NCI-H774 (cell line): ENCODE measurements at places on chromosomes 12 and 14.

- no peak for DNase-seq
Observed at GRCh38 chr14:84272290-84272721, 1257.6 kb upstream of the FLRT2 start.

DNA sequence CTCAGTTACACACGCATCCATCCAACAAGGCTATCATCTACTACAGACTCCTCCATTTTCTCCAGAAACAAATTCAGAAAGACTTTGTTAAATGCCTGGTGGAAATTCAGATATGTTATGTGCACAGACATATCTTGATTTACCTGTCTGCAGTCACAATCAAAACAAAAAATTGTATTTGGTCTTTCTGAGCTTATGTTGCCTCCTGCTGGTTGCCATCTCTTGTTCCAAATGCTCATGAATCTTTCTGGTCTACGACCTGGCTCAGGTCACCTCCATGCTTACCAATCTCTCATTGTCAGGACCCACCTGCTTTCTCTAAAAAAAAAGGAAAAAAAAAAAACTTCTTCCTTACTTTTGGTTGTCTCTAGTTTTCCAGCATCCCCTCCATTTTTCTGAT, 169.2 kb upstream of the PLXNC1 start:
- no peak for DNase-seq

DNA sequence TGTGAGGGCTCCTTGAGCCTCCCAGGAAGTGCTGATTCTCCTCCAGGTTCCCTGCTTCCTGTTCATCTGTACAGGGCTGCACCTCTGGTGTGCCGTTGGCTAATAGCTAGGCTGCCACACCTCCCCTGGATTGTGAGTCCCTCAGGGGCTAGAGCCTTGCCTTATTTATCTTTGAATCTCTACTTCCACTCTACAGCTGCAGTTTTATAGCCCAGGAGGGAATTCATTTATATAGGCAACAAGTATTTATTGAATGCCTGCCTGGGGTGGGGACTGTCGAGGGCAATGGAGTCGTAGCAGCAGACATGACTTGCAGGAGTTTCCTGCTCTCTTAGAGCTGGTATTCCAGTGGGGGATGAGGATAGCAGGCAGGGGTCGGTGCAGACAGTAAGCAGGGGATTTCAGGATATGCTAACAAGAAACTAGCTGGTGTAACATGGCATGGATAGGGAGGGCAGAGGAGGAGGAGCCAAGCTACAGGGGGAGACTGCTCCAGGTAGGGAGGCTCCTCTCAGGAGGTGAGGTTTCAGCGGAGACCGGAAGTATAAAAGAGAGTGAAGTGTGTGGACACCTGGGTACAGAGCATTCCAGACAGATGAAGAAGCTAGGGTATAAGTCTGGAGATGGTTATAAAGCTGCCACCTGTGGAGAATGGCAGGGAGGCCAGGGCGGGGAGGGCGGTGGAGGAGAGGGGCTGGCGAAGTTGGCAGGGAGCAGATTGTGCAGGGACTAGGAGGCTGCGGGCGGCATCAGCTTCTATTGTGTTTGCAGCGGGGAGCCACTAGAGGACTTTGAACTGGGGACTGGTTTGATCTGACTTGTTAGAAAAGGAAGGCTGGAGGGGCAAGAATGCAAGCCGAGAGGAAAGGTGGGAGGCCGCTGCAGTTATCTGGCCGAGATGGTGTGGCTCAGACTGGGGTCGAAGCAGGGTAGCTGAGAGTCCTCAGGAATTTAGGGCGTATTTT, 17.2 kb downstream of the USP30 start:
- DNase-seq: no peak

GRCh38 chr14:38982278-38982677, 120.8 kb downstream of the SEC23A start:
- DNase-seq: no peak

DNA sequence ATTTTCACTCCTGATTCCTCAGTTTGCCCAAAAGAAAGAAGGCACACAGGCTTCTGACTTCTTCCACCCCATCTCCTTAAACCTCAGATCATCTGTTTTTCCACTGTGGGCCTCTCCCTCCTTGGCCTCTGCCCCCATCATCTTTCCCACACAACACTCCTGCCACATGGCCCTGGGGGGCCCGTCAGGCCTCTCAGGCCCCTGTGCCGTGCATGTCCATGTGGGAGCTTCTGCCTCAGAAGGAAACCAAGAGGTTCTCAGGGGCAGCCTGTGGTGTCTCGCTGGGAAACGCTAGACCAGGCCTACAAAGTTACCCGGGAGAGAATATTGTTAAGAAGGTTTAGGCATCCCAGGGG, 8.0 kb downstream of the KLHL33 start:
- DNase-seq: no peak

DNA sequence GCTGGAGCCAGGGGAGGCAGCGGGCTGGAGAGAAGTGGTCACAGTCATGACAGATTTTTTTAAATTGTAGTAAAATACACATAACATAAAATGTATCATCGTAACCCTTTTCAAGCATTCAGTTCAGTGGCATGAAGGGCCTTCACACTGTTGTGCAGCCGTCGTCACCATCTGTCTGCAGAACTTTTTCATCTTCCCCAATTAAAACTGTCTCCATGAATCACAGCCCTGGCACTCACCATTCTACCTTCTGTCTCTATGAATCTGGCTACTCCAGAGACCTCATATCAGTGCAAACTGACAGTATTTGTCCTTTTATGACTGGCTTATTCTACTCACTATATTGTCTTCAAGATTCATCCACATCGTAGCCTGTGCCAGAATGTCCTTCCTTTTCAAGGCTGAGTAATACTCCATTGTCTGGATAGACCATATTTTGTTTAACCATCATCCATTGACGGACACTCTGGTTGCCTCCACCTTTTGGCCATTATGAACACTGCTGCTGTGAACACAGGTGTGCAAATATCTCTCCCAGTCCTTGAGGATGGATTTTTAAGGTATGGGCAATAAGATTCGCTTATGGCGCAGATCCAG, 91.5 kb upstream of the NCOR2 start:
- DNase-seq: no peak

DNA sequence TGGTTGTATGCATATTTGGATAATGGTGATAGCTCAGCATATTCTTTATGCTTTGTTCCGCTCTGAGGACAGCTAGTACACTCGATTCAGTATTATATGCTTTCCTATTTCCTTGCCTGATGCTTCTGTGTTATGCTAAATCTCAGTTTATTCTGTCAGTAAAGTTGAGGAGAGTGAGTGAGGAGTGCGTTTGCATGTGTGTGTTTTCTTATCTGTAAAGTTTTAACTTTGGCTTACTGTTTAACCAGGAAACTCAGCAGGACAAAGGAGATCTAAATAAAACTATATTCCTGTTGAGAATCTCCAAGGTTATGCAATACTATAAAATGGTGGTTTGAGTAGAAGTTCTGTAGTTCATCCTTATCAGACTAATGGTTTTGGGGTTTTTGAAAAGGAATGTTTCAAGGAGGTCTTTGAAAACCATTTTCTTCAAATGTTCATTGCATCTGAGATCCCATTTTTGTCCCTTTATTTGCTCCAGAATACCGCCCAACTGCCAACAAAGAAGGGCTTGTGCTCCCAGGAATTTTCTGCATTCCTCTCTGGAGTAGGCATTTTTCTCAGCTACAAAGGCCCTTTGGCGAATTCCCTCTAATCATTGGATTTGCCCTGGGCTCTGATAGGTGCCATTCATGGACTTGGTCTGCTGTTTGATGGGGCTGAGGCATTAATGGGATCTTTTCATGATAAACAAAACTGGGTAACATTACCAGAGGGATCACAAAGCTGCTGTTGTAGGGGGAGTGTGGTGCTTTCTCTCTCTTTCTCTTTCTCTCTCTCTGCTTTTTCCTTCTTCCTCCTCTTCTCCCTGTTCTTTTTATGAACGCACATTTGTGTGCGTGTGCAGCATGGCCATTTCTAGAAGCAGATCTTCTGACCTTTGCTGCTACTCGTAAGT, 71.7 kb downstream of the HMGA2 start:
- DNase-seq: no peak

GRCh38 chr14:50601394-50601793, 41.4 kb downstream of the ATL1 start:
- DNase-seq: no peak

DNA sequence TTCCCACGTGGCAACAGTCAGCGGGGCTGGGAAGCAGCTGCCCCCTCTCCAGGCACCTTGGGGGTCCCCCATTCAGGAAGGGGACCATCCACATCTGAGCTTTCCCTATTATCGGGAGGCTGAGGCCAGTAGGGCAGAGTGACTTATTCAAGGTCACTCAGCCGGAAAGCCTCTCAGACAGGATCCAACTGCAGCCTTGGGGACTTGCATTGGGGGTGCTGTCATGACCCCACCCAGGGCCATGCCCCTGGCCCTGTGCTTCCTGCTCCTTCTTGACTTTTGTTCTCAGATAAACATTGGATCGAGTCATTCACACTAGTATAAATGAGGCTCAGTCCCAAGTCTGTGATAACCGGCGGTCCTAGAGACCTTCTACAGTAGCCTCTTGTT, 12.6 kb downstream of the BEGAIN start:
- no peak for DNase-seq

DNA sequence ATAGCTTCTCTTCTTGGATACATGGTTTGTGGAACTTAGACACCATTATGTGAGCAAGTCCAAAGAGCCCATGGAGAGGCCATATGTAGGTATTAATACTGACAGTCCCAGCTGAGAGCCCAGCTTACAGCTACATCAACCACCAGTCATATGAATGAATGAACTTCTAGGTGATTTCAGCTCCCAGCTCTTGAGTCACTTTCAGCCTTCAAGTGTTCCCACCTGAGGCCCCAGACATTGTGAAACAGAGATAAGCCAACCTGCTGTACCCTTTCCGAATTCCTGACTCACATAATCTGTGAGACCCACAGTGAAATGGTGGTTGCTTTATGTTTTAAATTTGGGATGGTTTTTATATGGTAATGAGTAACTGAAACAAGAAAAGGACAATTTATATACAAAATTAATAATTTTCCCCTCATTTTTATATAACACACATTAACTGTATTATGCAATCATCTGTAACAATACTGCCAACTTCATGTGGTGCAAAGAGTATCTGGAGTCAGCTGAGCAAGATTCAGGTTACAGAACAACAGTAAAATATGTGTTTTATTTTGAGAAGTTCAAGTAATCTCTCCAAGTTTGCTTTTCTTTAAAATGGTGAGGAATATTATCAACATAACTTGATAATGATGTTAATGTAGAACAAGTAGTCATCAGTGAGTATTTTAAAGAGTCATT, 27.7 kb upstream of the FBXO33 start:
- no peak for DNase-seq

- DNase-seq: no peak
Observed at GRCh38 chr12:52060498-52061177, 9.1 kb upstream of the ATG101 start.

- no peak for DNase-seq
Observed at GRCh38 chr12:56838621-56839488, 75.7 kb downstream of the HSD17B6 start.

DNA sequence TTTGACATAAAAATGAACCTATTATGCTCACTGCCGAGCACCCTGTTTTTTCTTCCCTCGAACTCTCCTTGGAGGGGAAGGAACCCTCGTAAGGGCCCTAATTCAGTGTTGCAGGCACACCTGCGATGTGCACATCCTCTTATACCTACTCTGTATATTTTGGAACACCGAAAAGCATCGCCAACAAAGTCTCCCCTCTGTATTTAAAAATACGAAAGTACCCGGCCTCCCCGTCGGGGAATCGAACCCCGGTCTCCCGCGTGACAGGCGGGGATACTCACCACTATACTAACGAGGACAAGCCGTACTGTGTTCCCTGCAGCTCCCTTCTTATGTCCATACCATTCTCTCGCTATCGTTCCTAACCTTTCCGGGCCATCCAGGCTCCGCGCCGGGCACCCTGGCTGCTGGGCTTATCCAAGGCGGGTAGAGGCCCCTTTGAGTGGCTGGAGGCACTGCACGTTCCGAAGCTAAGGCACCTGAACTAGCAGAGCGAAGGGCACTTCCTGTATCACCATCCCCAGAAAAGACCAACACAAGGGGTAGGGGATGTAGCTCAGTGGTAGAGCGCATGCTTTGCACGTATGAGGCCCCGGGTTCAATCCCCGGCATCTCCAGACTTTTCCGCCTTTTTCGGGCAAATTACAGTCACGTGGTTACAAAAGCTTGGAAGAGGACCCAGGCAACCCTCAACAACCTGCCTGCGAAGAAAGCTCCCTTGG, 25.1 kb upstream of the UBC start:
- DNase-seq: no peak

DNA sequence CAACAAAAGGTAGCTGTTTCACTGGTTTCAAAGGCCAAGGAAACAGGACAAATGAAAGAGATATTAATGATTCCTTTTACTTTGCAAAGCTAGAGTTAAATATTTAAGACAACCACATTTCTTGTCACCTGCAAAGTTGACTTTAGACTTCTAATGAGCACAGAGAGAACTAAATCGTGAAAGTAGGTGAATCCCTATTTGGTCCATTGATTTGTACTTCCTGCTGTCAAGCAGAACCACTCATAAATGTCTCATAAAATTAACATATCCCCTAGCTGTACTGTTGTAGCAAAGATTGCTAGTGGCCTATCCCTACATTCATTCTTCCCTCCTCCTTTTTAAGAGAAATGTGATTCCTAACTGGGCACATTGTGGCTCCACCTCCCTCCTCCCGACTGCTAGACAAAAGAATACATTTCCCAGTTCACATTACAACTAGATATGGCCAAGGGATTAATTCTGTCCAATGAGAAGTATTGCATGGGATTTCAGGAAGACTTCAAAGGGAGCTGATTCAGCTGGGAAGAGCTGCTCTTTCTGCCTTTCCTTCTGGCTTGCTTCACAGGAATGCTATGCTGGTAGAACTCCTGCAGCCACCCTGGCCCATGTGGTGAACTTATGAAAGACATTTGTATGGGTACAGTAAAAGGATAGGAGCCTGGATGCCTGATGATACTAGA, 227.5 kb upstream of the ABCD2 start:
- no peak for DNase-seq

DNA sequence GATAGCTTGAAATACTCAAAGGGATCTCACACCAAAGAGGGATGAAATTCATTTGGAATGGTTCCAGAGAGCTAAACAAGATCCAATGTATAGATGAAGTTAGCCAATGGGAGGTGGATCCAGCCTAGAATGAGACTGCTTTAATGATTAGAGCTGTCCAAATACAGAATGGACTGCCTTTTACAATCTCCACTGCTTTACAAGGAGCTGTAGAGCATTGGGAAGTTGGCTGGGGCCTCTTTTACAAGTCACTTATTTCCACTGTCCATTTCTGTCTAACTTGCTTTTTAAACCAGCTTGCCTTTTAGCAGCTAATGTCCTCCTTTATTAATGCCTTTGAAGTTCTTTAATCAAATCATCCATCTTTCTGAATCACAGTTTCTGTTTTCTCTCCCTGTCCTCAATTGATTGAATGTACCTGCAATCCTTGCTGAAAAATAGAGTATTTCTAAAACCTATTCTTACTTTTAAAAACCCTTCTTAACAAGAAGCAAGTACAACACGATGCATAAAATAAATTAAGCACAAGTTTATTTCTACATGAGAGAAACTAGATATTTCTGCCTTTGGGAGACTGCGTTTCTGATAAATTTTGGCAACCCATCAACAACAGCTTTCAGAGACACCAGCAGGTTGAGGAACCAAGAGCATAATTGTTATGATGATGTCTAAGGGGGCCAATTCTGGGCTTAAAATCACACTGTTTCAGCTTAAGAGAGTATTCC, 3.4 kb upstream of the ATP2A2 start:
- DNase-seq: no peak

GRCh38 chr14:38290601-38291188, 34.8 kb upstream of the CLEC14A start:
- peak; percentile 50 for DNase-seq
